ENCODE measurements at places on chromosomes 7 and 10.

DNA sequence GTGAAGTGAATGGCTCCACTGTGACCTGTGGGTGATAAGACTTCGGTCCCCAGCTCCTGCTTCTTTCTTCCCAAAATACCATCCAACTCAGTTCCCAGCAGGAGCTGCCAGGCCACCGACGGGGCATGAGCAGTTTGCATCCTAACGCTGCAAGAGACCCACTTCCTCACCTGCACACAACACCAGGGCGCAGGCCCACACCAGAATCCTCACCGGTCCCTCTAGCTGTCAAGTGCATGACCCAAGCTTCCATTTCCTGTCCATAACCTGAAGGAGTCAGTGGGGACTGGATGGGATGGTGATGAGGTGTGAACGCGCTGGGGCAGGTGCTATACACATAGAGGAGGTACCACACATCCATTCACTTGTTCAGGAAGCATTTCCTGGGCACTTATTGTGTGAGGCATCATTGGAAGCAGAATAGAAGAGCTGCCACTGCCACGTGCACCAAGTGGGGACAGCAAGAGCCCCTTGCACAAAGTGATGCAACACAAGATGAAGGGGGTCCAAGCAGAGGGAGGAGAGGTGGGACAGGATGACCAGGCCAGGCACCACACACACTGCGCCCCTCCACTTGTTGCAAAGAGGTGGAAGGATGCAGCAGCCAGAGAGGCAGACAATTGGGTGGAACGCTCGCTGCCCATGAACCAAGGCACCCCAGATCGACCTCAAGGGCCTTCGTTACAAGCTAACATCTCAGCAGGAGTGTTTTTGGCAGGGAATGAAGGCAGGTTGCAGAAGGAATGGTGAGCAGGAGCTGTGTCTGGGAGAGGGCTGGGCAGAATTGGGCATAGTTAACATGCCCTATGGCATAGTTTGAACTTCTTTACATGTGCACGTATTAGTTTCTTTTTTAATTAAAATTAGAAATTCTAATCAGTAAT is 605.8 kb upstream of the MGMT start:
- no peak for DNase-seq

DNA sequence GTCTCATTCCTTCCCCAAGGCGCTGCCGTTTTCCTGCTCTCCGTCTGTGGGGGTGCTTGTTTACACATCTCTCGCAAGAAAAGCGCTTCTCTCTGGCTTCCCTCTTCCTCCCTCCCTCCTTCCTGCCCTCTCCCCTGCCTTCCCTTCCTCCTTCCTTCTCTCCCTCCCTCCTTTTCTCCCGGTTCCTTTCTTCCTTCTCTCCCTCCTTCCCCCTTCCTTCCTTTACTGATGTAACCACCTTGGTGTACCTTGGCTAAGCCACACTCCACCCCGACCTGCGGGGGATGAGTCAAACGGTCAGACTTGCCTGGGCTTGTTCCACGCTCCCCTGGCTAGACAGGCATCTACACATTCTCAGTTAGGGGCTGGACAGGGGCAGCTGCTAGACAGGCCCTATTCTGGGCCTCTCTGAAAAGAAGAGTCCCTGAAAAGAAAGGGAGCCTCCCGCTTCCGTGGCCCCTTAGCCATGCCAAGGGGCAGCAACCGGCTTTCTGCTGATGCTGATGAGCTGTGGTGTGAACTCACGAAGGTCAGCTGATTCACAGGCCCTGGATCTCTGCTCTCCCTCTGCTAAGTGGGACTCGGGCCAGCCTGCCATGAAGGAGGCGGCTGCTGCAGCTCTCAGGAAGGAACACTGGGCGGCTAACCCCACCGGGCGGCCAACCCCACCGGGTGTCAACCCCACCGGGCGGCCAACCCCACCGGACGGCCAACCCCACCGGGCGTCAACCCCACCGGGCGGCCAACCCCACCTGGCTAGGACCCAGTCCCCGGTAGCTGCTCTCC is 216.8 kb downstream of the TCERG1L start:
- no peak for DNase-seq

- no peak for DNase-seq
These were observed 69.7 kb upstream of the AQP1 start for GRCh38 chr7:30841801-30842541.

DNA sequence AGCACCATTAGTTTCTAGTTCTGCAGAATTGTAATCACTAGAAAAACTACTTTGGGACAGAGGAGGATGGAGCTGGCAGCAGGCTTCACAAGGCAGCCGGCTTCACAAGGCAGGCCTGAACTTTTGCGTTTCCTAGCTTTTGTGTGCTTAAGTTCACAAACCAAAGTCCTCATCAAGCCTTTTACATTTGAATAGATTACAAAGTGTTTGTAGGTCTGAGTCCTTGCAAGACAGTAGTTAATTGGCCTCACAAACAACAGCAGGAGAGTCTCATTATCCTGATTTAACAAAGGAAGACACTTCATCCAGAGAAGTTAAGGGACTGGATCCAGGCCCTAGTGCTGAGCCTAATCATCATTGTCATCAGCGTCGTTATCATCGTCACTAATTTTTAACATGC is 147.8 kb upstream of the AUTS2 start:
- DNase-seq, result no peak

DNA sequence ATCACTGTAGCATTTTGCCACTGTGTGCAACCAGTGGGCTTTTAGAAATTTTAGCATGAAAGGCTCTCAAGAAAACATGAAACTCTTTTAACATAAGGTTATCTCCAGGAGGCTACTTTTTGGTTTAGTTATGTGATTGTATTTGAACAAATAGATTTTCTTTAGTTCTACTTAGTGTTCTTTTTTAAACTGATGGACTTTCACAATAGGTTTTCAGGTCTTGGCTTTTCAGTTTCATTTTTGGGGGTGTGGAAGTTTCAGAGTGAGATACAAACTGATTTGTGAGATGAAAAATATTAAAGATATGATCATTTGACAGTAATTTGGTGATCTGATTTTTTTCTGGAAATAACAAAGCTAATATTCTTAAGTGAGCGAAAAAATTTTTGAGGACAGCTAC is 344.1 kb downstream of the PHF14 start:
- no peak for DNase-seq
